Left lobe of liver (tissue), 2 donors: ENCODE measurements at places on chromosomes 12 and 14.
A peak's percentile ranks its signal among the peaks of the same experiment; 100 is the strongest.

- no peak for DNase-seq
Observed at GRCh38 chr14:29853272-29853671, 74.4 kb downstream of the PRKD1 start.

GRCh38 chr14:64779472-64779871 is 75.2 kb downstream of the PLEKHG3 start:
- peak; percentile 68 for DNase-seq

GRCh38 chr14:81172881-81173280 is 47.9 kb downstream of the GTF2A1 start:
- DNase-seq, result no peak

DNA sequence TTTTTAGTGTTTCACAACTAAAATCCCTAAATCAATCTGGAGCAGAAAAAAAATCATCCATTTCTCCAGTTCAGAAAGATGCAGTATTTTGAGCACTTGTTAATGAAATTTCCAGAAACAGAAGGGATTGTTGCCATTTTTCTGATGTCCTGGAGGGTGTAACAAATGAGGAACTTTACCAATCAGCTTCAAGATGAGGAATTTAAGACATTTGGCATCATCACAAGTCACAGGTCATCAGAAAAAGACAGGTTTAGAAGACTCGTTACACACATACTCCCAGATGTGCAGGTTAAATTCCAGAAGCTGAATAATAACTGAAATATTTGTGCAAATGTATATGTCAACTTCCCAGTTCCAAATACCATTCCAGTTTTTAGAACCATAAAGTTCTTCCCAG is 482 bp upstream of the PSMC1 start:
- no peak for DNase-seq

DNA sequence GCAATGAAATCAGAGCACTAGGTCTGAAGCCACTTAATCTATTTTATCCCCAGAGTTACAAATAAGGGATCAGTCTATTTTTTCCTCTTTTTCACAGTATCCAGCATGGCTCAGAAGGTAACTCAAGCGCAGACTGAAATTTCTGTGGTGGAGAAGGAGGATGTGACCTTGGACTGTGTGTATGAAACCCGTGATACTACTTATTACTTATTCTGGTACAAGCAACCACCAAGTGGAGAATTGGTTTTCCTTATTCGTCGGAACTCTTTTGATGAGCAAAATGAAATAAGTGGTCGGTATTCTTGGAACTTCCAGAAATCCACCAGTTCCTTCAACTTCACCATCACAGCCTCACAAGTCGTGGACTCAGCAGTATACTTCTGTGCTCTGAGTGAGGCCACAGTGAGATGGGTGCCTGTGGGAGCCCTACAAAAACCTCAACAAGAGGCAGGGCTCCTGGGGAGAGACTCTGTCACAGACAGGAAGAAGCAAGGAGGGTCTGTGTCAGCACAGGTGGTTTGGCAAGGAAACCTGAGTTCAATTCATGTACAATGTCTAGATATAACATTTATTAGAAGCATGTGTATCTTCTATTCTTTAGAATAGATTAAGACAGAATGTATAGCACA is 334.3 kb upstream of the OR4E1 start:
- DNase-seq, result no peak

DNA sequence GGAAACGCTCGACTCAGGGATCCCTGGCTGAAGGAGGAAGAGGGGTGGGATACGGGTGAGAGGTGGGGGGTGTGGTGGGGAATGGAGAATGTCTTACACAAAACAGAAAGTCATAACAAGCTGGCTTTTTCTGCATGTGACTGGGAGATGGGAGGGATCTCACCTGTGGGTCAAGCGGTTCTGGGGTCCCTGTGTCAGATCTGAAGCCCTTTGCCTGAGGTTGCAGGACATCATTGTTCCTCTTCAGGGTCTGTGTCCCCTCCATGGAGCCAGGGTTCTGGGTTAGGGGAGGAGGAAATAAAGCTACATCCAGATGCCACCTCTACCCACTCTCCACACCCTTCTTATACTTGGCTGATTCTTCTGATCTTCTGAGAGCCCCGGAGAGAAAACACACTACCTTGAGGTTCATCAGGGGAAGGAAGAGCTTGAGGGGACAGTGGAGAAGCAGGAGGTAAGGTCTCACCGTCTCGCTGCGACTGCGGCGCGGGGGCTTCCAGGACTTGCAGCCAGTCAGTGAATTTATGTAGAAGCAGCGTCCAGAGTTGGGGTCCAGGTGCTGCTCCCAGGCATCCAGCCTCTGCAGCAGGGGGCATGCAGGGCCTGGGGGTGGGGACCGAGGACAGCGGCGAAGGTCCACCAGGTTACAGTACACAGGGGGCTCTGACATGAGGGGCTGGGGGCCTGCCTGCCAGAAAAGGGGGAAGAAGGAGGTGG is 2.5 kb downstream of the ARHGAP9 start:
- no peak for DNase-seq

- no peak for DNase-seq
Observed at GRCh38 chr14:52303236-52303635, 10.9 kb upstream of the PTGER2 start.

GRCh38 chr12:132282950-132283771 is 46.2 kb downstream of the GALNT9 start:
- DNase-seq, result no peak

DNA sequence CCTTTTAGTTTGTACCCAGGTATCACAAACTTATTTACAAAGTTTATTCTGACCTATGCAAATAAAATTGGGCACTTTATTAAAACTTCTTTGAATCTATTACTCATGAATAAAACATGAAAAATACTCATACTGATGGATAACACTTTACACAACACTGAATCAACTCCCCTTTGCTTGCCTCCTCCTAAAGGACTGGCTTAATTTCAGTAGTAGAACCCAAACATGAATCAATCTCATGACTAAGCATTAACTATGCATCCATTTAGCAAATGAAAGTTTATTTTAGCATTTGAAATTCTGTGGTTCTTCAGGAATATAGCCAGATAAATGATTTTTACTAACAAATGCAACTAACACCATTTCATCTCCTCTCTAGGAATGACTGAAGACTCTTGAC is 32.4 kb downstream of the DENND5B start:
- DNase-seq, result no peak

- no peak for DNase-seq
Observed at GRCh38 chr12:23880988-23881387, 68.5 kb downstream of the SOX5 start.

DNA sequence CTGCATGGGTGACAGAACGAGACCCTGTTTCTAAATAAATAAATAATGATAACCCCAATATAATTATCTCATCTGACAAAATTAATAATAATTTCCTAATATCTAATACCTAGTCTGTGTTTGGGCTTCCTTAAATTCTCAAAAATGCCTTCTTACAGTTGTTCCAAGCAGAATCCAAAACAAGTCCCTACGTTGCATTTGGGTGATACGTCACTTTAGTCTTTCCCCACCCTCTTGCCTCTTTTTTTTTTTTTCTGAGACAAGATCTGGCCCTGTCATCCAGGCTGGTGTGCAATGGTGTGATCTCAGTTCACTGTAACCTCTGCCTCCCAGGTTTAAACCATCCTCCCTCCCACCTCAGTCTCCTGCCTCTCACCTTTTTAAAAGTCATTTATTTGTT is 26.7 kb downstream of the VEZT start:
- no peak for DNase-seq

DNA sequence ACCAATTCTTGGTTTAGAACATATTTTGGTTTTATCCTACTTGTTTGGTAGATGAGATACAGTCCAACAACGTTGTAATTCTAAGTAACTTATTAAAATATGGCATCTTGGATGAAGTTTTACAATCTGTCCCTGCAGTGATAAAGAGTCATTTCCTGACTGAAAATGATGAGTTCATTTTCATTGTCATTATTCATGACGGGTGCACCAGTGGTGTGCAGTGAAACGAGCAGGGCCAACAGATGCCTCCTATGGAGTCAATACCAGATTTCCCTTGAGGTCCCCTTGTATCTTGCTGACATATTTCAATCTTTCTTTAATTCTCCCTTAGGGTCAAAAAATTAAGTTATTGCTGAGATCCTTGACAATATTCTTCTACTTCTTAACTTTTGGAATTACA is 438.5 kb downstream of the LRIG3 start:
- DNase-seq, result no peak

- DNase-seq, result no peak
Observed at GRCh38 chr12:121376754-121377697, 22.9 kb upstream of the RNF34 start.

DNA sequence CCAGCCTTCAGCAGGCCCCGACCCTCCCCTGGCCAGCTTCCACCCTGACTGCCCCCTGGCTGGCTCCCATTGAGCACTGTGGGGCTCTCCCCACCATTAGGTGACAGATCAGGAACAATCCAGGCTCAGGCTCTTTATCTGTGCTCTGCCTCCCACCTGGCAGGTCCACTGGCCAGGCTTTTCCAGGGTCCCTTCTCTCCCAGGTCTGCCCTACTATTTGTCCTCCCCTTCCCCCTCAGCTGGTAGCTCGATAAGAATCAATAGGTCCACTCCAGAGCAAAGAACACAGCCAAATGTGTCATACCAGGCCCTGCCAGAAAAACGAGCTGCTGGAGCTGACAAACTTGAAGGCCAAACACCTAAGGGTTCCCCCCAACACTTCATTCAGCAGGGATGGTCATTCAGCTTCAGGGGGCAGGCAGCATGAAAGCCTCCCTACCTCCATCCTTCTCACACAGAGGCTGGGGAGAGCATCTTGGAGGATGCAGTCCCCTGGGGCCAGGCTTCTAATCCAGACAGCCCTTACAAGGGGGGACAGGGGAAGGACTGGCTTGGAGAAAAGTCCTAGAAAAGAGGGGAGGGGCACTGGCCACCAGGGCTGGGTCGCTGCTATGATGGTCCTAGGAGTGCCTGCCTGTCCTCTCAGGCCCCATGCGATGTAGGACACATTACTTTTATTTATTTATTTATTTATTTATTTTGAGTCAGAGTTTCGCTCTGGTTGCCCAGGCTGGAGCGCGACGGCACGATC is 1.9 kb upstream of the KRT18 start:
- DNase-seq, result peak; percentile 77

- no peak for DNase-seq
Observed at GRCh38 chr12:121810833-121811433, 7.1 kb downstream of the SETD1B start.

GRCh38 chr12:25929142-25929541 is 29.3 kb upstream of the RASSF8 start:
- no peak for DNase-seq

DNA sequence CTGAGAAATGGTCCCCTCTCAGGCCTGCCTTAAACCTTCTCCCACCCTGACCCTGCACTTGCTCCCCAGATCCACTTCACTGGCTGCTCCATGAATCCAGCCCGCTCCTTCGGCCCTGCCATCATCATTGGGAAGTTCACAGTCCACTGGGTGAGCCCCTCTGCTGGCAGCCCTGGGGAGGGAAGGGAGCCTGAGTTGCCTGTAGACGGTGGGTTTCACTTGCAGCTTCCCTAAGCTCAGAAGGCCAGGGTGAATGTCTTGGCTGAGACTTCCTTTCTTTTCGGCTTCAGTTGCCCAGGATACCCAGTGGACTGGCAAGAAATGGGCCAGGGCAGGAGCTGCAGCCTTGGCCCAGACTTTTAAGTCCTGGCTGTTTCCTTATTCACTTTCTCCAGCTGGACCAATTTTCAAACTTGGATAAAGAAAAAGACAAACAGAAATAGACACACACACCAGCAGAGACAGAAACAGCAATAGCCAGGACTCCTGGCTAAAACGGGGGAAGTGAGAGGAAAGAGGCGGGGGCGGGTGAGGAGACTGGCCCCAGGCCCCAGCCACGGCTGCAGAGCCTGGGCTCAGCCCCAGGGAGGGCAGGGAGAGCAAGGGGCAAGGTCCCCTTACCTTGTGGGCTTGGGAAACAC is 2.0 kb downstream of the AQP6 start:
- no peak for DNase-seq

- DNase-seq, result no peak
Observed at GRCh38 chr14:44988694-44989093, 26.7 kb downstream of the TOGARAM1 start.

GRCh38 chr12:105769486-105769885 is 369.3 kb downstream of the NUAK1 start:
- no peak for DNase-seq

GRCh38 chr12:3117144-3117581 is 40.0 kb downstream of the TSPAN9 start:
- DNase-seq, result no peak

DNA sequence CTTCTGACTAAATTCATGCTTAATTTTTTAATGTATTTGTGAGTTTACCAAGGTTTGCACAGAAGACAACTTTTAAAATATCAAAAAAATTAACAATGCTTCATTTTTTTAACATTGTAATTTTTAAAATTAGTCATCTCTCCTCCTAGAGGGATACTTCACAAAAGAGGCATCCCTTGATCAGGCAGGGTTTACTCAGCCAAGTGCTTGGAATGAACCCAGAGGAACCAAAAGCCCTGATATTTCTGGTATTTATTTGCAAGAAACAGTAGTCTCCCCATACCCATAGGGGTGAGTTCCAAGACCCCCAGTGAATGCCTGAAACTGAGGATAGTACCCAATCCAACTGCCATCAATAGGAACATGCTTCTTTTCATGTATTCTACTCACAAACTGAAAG is 52.5 kb downstream of the GARIN6 start:
- DNase-seq, result no peak

- no peak for DNase-seq
Observed at GRCh38 chr12:88448337-88448915, 131.8 kb downstream of the KITLG start.

GRCh38 chr12:49705479-49706134 is 1.6 kb downstream of the FMNL3 start:
- no peak for DNase-seq

DNA sequence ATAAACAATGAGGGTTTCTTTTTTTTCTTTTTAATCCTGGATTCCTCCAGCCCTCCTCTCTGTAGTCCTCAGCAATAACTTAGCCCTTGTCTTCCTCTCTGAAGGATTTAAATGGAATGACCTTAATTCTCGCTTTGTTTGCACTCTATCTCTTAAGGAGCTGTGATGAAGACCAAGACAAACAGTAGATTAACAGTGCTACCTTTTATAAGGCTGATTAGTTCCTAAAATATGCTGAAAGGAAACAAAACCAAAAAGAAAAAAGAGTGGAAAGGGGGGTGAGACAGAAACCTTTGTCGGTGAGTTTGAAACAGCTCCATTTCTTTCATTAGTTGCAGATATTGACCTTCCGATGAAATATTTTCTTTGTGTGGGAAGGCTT is 38.7 kb upstream of the PTCSC3 start:
- DNase-seq, result no peak

DNA sequence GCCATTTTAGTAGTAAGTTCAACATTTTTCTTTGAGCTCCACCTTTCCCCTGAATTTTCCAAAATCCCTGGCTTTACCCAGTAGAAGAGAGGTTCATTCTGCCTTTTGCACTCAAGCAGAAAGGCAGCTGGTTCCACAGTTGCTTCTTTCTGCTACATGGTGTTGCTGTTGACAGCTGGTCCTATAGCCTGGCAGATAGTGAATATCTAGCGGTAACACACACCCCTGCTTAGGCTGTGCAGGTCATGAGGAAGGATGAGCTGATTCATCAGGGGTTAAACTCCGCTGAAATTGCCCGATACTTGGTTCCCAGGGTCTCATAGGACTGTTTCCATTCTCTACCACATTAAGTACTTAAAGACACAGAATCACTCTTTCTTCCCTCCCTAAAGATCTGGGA is 62.4 kb downstream of the PUS7L start:
- no peak for DNase-seq
